ENCODE measurements at places on chromosomes 6 and 20.

DNA sequence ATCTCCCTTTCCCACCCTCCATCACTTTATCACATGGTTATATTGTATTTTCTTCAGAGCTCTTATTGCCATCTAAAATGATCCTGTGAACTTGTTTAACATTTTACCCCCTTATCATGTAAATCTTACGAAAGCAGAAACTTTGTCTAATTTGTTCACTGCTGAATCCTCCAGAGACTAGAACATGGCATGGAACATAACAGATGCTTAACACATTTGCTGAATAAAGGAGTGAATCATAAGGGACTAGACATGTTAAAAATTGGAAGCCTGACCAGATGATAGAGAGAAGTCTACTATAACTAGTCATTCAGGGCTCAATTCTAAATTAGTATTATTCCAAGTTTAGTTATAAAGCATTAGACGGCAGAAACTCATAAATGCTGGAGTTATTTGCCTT lies 73.3 kb downstream of the MAN1A1 start:
- DNase-seq: no peak

DNA sequence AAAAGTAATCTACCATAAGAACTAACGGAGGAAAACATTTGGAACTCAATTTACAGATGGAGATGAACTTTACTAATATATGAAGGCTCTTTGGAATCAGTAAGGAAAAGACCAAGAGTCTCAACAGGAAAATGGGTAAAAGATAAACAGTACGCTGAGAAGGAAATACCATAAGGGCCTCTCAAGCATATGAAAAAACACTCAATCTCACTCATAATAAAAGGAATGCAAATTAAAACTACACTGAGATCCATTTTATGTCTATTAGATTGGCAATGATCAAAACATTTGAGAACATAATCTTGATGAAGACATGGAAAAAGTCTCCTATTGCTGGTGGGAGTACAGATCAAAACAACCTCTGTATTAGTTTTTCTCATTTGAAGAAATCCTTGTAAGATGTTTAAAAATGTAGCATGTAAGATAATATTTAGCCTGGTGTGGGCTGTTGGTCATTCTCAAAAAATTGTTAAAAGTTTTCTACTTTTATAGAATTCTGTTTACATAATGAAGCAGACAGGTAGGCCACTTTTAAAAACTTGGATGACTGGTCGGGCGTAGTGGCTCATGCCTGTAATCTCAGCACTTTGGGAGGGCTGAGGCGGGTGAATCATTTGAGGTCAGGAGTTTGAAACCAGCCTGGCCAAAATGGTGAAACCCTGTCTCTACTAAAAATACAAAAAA lies 14.5 kb downstream of the REV3L start:
- no peak for DNase-seq

DNA sequence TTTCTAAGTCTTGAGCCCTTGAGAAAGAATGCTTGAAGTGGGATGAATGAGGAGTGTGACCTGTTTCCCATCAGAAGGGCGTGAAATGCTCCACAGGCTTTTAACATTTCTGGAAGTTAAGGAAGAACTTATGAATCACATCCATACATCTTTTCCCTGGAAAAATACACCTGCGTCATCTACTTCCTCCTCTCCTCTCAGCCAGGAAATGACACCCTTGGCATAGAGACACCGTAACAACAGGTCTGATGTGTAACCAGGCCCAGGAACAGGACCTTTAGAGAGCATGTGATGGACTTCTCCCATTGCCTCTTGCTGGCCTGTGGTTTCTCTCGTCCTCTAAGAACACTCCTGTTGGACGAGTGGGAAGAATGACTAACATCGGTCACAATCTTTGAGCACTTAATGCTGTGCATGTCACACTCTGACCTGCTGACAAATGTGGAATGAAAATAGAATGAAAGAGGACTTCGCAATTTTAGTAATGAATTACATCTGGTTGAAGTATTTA lies 28.5 kb upstream of the CITED2 start:
- DNase-seq: no peak

- no peak for DNase-seq
Observed at GRCh38 chr6:113142671-113143174, 714.4 kb upstream of the MARCKS start.

- DNase-seq: no peak
Observed at GRCh38 chr6:17277256-17277655, 3.9 kb upstream of the RBM24 start.

DNA sequence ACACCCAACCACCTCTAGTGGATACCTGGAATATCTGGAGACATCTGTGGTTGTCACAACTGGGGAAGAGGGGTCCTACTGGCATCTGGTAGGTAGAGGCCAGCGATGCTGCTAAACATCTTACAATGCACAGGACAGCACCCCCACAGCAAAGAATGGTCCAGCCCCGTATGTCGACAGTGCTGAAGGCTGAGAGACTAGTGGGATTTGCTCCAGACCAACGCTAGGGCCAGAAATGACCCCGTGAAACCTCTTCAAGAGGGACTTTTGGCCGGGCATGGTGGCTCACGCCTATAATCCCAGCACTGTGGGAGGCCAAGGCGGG lies 7.2 kb downstream of the PREX1 start:
- DNase-seq: no peak

DNA sequence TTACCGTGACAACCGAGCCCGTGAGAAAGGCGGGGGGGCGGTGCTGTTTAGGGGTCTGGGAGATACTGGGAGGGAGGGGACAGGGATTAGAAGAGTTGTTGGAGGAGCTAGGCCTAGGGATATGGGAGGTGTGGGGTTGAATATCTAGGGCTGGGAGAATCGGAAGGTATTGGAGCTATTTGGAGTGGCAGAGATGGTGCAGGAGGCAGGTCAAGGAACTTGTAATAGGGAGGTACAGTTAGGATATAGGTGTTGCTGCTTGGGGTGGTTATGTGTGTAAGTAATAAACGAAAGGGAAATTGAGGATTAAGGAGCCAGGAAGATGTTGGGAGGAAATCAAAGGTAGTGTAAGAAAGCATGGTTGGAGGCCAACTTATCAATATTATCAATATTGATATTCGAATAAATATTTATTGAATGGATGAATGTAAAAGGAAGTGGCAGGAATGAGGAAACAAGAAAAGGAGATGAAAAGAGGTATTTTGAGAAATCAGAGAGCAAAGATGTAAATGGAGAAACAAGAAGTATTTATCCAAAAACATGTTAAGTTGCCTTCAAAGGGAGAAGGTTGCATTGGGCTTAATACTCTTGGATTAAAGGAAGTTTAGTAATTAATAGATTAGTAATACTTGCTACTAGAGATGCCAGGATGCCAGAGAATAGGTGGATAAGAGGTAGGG lies 602 bp downstream of the PPP1R11 start:
- no peak for DNase-seq

GRCh38 chr6:163580311-163581030 lies 166.0 kb downstream of the QKI start:
- DNase-seq: no peak

DNA sequence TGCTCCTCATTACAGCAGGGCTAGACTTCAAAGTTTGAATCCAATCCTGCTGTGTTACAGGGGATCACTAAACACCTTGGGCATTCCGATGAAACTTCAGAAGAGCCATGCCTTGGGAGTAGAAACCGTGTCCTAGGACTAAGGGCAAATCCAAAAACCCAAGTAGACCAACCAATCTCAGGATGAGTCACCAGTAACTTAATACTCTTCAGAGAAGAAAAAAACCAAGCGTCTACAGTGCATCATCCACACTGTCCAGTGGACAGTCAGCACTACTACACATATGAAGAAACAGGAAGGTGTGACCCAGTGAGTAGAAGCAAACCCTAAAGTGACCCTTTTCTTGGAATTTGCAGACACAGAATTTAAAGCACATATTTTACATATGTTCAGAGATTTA lies 39.5 kb upstream of the VAPB start:
- DNase-seq: peak; percentile 8

GRCh38 chr6:150886155-150886554 lies 20.7 kb downstream of the MTHFD1L start:
- DNase-seq: no peak

GRCh38 chr6:140548366-140548765 lies 1173.9 kb upstream of the CITED2 start:
- no peak for DNase-seq

GRCh38 chr6:15110726-15111354 lies 135.0 kb upstream of the JARID2 start:
- DNase-seq: no peak

DNA sequence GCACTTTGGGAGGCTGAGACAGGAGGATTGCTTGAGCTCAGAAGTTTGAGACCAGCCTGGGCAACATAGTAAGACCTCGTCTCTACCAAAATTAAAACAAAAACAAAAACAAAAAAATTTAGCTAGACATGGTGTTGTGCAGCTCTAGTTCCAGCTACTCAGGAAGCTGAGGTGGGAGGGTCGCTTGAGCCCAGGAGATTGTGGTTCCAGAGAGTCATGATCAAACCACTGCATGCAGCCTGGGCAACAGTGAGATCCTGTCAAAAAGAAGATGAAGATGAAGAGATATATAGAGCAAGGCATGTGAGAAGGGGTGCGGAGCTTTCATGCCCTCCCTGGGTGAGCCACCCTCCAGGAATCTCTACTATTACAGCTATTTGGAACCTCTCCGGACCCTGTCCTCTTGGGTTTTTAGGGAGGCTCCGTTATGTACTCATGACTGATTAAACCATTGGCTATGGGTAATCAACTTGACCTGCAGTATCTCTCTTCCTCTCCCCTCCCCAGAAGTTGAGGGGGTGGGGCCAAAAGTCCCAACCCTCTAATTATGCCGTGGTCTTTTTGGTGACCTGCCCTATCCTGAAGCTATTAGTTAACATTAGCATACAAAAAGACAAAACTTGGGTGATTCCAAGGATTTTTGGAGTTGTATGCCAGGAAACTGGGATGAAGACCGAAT lies 9.0 kb downstream of the POLH start:
- DNase-seq: peak; percentile 24

DNA sequence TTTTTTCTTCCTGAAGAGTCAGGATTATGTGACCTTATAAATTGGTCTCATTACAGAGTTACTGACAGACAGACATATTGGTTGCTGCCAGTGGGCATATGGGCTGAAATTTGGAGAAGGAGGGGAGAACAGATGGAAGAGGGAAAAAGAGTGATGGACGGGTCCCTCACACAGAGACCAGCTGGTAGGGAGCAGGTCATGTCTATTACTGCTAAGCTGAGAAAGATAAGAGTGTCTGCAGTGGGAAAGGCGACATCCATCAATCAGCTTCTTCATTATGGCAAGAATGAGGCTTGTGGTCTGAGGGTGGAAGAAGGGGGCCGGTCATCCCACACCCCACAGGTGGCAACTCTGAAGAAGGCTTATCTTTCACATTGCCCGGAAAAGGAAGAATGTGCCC lies 353.8 kb upstream of the RSPO3 start:
- DNase-seq: no peak

DNA sequence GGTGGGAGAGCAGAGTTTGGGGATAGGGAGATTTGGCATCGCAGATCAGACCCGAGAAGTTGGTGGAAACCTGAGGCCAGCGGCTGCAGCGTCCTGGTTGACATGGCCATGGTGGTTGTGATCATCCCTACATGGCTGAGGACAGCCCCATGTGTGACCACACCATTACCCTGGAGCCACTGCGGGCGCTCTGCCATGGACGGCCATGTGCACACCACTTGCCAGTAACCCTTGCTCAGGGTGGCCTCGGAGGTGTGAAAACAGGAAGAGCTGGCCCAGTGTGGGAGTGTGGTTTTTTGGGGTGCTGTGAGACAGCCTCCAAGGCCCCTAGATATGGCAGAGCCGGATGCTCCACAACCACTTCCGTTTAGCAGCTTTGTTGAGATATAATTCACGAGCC lies 64.4 kb downstream of the TMEM242 start:
- DNase-seq: peak; percentile 29

GRCh38 chr20:32515631-32516101 lies 69.5 kb downstream of the NOL4L start:
- no peak for DNase-seq

DNA sequence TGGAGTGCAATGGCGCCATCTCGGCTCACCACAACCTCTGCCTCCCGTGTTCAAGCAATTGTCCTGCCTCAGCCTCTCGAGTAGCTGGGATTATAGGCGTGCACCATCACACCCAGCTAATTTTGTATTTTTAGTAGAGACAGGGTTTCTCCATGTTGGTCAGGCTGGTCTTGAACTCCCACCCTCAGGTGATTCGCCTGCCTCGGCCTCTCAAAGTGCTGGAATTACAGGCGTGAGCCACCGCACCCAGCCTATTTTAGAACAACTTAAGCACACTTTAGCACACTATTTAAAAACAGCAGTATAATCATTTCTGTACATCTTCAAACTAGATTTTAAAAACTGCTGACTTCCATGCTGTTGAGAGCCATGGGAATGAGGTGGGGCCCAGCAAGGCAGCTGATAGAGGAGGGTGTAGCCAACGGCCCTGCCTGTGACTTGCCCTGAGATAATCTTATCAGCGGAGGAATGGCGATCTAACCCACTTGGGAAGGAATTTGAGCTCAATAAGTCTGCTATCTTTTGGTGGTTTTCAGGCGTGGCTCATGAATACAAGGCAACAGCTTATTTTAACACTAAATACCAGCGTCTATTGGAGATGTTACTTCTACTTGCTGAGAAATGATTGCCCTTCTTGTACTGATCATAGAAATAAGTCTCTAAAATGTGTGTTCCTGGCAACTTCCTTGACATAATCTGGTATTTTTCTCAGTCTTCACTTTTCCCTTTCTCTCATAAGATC lies 12.1 kb downstream of the ZDHHC14 start:
- no peak for DNase-seq

- DNase-seq: no peak
Observed at GRCh38 chr6:21390532-21391213, 202.9 kb upstream of the SOX4 start.

- DNase-seq: no peak
Observed at GRCh38 chr6:53984581-53984980, 126.7 kb upstream of the MLIP start.

- no peak for DNase-seq
Observed at GRCh38 chr6:3610206-3610605, 141.3 kb downstream of the PXDC1 start.

GRCh38 chr6:52474173-52474572 lies 54.0 kb downstream of the EFHC1 start:
- no peak for DNase-seq

- DNase-seq: no peak
Observed at GRCh38 chr6:137864812-137865508, 2.1 kb upstream of the TNFAIP3 start.

DNA sequence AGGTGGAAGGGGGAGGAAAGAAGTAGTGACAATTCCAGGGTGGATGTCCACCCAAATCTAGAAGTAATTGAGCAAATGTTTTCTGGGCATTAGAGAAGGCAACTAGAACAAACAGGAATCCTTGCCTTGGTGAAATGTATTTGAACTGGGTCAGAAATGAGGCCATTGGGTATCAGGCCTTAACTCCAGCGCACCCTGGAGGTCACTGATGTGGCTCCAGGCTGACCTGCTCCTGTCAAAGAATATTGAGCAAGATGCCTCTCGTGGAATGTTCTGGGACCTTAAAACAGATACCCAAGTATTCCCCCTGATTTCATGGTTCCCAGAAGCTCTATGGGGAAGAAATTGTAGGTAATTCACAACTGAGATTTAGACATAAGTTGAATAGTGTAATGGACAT lies 6.9 kb downstream of the HLA-DPB1 start:
- DNase-seq: peak; percentile 20

DNA sequence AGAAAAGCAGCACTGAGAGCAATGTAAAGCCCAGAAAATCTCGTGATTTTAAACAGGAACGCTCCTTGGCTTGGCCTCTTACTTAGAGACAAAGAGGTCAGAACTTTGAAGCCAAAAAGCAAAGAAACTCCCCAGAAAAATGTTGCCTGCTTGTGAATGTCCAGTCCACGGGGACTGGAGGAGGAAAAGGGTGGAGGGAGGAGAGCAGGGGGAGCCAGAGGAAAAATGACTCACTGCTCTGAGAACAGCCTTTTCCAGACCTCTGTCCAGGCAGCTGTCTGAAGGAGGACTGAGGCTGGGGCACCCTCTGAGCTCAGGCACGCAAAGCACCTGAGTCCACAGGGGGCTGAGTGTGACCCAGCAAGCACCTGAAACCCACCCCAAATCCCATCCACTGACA lies 64.7 kb downstream of the TRAM2 start:
- no peak for DNase-seq

Measured in activated CD4-positive, alpha-beta T cell treated with anti-CD3 and anti-CD28 coated beads, Interleukin-2, amount 50 U/mL, for 16 hours (primary cell).